ENCODE measurements at places on chromosomes 1 and 21.

DNA sequence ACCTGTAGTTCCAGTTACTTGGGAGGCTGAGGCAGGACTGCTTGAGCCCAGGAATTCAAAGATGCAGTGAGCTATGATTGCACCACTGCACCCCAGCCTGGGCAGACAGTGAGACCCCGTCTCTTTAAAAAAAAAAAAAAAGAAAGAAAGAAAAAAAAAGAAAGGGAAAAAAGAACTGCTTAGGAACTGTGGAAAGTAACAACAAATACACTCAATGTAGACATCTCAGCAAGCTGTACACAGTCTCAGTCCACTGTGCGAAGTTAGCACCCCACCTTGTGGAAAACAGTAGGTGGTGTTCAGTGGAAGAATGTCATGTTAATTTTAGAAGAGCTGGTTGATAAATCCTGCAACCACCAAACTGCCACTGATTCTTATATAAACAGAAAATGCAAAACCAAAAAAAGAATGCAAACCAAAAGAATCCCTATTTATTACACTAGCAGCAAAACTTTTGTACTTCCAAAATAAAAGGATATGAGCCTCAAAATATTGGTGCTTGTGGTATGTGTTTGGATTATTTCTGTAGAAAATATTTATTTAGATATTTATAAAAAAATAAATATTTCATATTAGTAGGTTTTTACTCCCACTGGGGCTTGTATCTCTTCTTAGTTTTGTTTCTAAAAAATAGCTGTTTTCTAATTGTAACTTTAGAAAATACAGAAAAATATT lies 31.1 kb downstream of the ALG14 start:
- DNase-seq: peak; percentile 24

GRCh38 chr1:162430583-162430982 lies 18.6 kb upstream of the SH2D1B start:
- no peak for DNase-seq

DNA sequence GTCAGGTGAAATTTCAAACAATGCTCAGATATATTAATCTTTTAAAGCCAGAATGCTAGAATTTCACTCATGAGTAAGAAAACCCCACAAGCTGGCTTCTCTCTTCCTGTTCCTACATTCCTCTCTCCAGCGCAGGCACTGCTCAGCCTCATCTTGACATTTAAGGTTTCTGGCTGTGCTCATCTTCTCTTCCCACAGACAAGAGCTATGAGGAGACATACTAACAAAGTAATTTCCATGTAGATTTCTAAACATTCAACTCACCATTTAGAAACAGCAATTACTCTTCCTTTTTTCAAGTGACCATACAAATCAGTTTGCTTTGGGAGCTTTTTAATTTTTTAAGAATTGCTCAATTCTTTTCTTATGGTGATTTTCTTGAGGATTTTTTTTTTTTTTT lies 7.8 kb upstream of the LRRC8D start:
- DNase-seq: no peak

GRCh38 chr1:215263636-215264035 lies 181.1 kb downstream of the KCNK2 start:
- no peak for DNase-seq

- DNase-seq: no peak
Measured at GRCh38 chr1:37995751-37996345, 6.0 kb upstream of the SF3A3 start.

GRCh38 chr1:59399642-59400041 lies 102.7 kb downstream of the FGGY start:
- no peak for DNase-seq

- DNase-seq: no peak
Measured at GRCh38 chr1:65260851-65261473, 48.4 kb upstream of the DNAJC6 start.

DNA sequence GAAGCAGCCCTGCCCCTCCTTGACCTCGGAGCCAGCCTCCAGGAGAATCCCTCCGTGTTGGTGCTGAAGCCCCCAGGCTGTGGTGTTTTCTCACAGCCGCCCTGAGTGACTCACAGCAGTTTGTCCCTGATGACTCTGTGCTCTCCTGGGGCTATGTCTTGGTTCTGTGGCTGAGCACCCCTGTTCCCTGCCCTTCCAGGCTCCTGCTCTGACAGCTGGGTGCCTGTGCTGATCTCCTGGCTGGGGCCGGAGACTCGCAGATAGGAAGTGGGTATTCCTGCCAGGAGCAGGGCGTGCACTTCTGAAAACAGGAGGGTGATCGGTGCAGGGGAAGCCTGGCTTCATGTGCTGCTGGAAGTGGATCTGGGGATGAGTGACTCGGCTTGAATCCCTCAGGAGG lies 34.5 kb downstream of the POFUT2 start:
- DNase-seq: no peak

Measured in DND-41 (cell line).